Activated CD4-positive, alpha-beta T cell treated with anti-CD3 and anti-CD28 coated beads for 36 hours (primary cell): ENCODE measurements at places on chromosomes 2 and 18. TPM values are rescaled to one million over a fixed set of nuclear protein-coding genes. Genes with fewer than 3 reads are reported as not detected.
A peak's percentile ranks its signal among the peaks of the same experiment; 100 is the strongest.

NTSR2 gene
- total RNA-seq = not detected

DNA sequence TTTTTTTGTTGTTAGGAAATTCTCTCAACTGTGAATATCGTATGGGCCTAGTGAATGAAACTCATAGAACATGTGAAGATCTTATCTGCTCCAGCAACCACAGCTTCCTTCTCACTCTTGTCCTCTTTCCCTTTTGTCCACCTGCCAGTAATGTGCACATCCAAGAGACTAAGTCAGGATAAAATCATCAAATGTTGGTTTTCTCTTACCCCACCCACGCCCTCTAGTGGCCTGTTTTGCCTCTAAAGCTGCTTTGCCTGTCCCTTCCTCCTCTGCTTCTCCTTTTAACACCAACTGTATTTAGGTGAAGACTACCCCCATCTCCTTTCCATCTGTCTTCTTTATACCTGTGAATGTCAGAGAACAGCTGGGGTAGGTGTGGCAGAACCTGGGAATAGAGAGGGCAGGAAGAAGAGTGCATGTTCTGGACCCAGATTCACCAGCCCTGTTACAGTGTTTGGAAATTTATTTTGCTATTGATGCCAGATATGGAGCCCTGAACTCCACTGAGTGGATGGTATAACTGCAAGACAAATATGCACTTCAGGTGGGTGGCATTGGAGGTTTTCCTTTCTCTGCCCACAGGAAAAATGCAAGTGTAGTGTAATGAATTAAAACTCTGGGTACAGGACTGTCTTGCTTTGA is 8.4 kb upstream of the MGAT5 start:
- peak; percentile 87 for DNase-seq
- no peaks in the 10 kb centered on the region for H3K36me3 ChIP-seq
- peaks cover 82% of the 10 kb centered on the region for H3K4me1 ChIP-seq
- H3K4me3 ChIP-seq = no peak overlapping the region
- no peak overlapping the region for H3K27ac ChIP-seq

DNA sequence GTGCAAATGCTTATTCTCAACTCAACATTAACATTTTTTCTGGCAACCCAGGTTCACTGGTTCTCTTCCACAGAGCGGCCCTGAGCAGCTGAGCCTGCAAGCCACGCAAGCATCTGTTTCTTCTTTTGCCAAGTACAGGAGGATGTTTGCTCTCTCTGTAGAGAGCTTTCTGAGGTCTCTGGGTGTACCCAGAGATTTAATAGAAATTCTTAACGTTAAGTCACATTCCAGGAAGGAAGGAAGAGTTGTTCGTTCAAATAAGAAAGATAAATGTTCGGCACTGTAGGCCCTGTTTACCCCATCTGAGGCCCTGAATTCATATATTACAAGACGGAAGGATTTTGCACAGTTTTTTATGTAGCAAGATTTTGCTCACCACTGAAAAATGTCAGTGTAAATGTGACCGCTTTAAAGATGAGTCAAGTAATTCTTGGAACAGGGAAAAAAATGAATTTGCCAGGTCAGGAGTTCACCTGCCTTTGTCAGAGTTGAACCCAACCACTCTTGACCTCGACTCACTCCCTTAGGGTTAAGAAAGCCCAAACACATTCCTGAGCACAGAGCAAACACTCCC is 30.1 kb downstream of the KCTD18 start:
- H3K4me1 ChIP-seq = peaks cover 5% of the 10 kb centered on the region
- no peak overlapping the region for H3K4me3 ChIP-seq
- H3K36me3 ChIP-seq = no peaks in the 10 kb centered on the region
- H3K27ac ChIP-seq = no peak overlapping the region
- DNase-seq = no peak

DNA sequence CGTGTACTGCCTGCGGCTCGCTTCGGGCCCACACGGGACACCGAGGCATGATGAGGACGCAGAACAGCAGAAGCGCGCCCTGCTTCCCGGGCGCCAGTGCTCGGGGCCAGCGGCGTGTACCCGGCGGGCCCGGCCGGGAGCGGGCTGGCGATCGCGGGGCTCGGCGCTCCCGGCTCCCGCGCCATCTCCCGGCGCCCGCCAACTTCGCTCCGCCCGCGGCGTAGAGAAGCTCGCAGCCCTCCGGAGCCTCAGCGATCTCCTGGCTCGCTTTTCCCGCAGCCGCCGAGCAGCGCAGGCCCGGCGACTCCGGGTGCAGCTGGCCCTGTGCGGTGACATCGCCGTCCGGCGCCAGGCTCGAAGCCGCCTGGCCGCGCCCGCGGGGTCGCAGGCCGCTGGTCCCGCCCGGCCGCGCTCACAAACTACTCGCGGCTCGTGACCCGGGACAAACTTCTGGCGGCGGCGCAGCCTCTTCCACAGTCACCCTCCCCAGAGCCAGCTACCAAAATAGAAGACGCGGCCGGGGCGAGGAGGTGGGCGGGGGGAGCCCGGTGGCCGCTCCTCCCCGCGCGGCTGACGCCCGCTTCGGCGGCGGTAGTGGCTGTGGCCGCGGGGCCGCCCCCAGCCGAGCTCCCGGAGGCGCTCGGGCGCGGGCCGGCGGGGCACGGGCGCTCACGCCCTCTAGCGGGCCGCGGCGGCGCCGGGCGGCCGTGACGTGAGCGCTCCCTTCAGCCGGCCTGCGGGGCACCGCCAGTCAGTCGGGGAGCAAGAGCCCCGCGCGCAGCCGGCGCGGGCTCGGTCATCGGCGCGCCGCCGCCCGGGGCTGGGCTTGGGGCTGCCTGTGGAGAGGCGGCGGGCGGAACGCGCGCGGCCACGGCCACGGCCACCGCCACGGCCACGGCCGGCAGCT is at the start of gene PTPRM:
Gene PTPRM (plus strand): TSS at position 750 of the 907 bp plus-strand sequence. CDS start 503 bp downstream, outside the sequence.
- no peaks in the 10 kb centered on the region for H3K36me3 ChIP-seq
- H3K27ac ChIP-seq = no peak within 1 kb of the TSS
- H3K4me3 ChIP-seq = peak within 1 kb of the TSS; percentile 10
- peak; percentile 78 for DNase-seq
- peaks cover 2% of the 10 kb centered on the region for H3K4me1 ChIP-seq

DNA sequence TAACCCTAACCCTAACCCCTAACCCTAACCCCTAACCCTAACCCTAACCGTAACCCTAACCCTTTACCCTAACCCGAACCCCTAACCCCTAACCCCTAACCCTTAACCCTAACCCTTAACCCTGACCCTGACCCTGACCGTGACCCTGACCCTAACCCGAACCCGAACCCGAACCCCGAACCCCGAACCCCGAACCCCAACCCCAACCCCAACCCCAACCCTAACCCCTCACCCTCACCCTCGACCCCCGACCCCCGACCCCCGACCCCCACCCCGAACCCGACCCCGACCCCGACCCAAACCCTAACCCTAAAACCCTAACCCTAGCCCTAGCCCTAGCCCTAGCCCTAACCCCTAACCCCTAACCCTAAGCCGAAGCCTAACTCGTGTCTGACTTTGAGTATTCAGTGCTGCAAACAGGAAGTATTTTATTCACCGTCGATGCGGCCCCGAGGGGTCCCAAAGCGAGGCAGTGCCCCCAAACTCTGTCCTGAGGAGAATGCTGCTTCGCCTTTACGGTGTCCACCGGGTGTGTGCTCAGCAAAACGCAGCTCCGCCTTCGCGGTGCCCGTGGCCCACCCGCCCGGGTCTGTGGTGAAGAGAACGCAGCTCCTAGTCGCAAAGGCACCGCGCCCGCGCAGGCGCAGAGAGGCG is 36.0 kb downstream of the FAM110C start:
- H3K4me1 ChIP-seq = no peaks in the 10 kb centered on the region
- H3K27me3 ChIP-seq = peaks cover 2% of the 10 kb centered on the region
- H3K27ac ChIP-seq = no peak overlapping the region
